Tibial nerve (tissue), 4 donors: ENCODE measurements at places on chromosomes 7 and 10. TPM values are rescaled to one million over a fixed set of nuclear protein-coding genes. Genes with fewer than 3 reads are reported as not detected.
A peak's percentile ranks its signal among the peaks of the same experiment; 100 is the strongest.

The BPGM gene
- 8.8 TPM for total RNA-seq

The SPDYE2 gene
- total RNA-seq, result not detected

The ZNF316 gene
- total RNA-seq, result 77.7 TPM

The SOSTDC1 gene
- total RNA-seq, result 0.39 TPM

The POM121 gene
- total RNA-seq, result 14.2 TPM

The AKR1C3 gene
- total RNA-seq, result 31.5 TPM

The ZNF804B gene
- total RNA-seq, result 0.22 TPM

The PNLIPRP3 gene
- total RNA-seq, result not detected

The CEP41 gene
- total RNA-seq, result 5.7 TPM

DNA sequence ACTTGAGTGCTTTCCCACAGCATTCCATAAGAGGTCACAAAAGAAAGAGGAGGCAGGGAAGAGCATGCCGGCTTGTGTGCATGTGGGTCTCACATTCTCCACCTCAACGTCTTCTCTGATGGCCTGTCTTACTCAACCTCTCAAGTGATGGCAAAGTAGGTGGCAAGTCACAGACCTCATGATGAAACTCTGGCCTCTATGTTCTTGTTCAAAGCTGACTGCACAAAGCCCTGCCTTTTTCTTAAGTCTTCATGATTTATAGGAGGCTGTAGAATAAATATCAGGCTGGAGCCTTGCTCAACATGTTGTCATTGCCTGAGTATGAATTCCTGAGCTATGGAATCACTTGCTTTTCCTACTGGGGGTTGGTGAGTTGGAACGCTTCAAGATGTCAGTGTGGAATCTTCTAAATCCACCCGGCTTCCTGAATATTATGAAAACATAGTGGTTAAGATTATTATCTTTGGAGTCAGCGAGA, 213.6 kb upstream of the INHBA start:
- DNase-seq, result peak; percentile 54

DNA sequence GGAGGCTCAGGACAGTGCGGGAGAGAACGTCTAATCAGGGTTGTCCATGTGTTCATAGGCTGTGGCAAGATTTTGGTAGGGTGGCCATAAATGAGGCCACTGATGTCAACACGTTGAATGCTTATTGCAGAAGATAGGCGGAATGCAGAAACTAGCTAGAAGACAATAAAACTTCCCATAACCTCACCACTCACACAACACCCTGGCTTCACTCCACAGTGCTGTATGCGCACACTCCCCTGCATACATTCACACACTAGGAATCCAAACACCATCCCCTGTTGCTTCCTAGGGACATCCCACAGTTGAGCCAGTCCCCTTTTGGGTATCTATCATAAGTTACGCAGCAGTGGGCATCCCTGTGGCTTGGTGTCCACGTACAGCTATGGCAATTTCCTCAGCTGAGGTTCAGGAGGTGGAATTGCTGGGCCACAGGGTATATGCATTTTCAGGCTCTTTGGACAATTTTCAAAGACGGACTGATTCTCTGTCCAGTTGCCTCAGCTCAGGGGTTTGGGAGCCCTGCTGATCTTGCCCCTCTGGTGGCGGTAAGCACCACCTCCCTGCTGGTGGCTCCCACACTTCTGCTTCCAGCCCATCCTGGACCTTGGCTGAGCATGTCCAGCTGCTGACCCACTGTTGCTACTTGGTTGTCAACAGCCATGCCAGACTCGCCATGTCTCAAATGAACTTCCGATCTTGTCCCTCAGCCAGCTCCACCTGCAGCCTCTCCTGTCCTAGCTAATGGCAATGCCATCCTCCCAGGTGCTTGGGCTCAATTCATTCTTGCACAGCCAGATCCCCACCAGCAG, 36.4 kb downstream of the CDH23 start:
- no peak for DNase-seq

GRCh38 chr7:21912305-21912704, 33.4 kb downstream of the CDCA7L start:
- DNase-seq, result no peak

DNA sequence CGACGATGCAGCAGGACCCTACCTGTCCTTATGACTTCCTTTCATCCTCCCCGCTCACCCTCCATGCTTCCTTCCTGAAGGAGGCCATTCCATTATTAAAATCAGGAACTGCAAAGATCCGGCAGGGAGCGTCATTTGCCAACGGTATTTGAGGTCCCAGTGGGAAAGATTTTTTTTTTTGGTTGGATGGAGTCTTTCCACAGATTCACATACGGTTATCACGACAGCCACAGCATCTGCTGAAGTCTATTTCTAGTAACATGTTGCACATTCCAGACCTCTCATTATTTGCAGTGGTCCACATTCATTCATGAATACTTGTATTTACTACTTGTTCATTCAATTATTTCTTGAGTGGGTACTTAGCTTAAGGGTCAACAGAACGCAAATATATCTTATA, 94.7 kb upstream of the LYZL2 start:
- DNase-seq, result no peak

DNA sequence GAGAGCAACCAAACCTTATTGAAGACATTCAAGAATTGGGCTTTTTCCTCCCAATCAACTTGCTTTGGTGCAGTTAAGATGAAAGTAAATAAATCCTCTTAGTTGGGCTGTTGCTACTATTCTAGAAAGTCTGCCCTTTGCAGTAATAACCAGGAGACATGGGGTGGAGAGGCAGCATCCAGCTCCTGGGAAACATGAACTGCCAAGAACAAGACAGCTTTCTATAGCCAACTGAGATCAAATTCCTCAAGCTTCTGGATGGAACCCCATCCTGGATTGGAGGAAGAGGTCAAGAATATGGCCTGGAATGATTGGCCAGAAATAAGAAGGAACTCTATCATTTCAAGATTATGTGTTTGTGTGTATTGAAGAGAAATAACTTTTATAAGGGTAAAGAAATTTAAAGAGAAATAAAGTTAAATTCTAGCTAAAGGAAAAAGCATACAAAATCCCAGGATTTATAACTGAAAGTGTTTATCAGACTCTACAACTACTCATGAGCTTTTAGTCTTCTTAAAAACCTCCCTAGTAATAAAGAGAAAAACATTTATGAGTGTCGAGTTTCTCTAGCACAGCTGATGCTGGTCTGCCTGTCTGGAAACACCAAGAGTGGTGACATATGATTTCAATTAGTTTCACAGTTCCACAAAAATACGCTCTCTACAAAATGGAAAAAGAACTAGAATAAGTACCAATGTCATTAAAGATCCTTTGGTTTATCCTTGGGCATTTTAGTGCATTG, 70.1 kb upstream of the COL1A2 start:
- DNase-seq, result no peak

- no peak for DNase-seq
Observed at GRCh38 chr10:103709341-103709920, 145.9 kb downstream of the SH3PXD2A start.

DNA sequence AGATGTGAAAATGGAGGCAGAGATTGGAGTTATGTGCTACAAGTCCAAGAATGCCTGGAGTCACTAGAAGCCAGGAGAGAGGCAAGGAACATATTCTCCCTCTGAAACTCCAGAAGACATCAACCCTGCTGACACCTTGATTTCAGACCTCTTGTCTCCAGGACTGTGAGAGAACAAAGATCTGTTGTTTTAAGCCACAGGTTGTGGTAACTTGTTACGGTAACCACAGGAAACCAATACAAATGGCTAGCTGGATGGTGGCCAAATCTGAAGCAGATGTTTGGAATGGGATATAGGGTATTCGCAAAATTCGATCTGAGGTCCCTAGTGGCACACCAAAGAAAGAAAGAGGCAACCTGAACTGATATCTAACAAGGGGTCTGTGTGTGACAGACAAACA, 129.0 kb downstream of the HERPUD2 start:
- no peak for DNase-seq

DNA sequence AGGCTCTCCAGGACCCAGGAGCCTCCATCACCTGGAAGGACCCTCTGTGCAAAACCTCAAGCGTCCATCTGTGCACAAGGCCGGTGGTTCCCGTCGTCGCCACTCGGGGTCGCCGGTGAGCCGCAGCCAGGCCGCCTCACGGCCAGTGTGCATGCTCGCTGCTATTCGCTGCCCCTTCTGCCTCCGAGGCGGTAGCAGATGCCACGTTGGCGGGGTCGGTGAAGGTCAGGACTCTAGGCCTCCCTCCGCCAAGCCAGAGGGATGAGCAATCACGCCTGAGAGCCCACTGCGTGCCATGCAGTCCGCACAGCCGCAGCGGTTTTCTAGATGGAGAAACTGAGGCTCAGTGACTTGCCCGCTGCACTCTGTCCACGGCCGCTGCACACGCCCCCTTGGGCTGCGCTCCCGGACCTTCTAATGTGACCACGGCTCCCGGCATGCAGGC, 5.7 kb downstream of the UPK3B start:
- no peak for DNase-seq

DNA sequence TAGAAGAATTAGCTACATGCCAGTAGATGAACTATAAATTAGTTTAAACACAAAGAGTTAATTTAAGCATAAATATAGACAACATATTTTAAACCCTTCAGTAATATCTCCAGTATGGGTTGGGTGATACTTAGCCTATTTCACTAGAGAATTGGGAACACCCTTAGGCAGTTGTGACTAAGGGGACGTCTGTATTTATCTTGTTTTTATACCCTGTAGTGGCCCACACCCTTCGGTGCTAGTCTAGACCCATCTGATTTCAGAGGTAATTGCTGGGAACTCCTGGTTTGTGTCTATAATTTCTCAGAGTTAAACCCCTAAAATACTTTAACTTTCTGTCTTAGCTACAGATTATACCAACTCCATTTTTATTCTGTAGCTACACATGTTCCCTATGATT, 11.5 kb upstream of the STEAP4 start:
- no peak for DNase-seq

GRCh38 chr7:28142650-28143049, 37.9 kb downstream of the JAZF1 start:
- no peak for DNase-seq
